ENCODE measurements at places on chromosomes 7 and 10.
A peak's percentile ranks its signal among the peaks of the same experiment; 100 is the strongest.

GRCh38 chr7:27593226-27593625 is 69.5 kb downstream of the HIBADH start:
- no peak for DNase-seq

DNA sequence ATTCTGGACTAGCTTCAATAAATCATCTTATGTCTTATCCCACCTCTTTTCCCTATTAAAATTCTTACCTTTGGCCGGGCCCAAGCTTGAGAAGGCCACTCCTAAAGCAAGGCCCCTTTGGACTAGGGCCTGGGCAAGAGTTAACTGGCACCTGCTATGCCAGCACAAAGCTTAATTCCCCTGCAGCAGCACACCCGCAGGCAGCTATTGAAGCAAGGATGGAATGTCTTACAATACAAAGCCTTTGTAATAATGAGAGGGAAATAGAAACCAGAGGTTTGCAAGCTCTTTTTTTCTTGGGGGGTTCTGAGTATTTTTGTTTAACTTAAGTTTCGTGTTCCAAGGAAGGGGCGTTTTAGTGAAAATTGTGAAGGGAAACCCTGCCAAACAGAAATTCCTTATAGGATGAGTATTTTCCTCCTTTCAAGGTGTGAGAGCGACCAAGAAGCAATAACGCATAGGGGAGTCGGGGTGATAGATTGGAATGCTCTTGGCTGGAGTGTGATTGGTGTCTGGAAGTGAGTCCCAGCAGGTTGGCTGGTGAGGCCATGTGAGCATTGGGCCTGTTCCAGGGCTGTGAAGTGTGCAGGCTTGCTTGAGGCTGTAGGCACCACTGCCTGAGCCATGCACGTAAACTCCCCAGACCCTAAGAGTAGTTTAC is 148.5 kb downstream of the KIAA1217 start:
- no peak for DNase-seq

- no peak for DNase-seq
These were observed 316.6 kb upstream of the TMEM229A start for GRCh38 chr7:124349443-124349842.

DNA sequence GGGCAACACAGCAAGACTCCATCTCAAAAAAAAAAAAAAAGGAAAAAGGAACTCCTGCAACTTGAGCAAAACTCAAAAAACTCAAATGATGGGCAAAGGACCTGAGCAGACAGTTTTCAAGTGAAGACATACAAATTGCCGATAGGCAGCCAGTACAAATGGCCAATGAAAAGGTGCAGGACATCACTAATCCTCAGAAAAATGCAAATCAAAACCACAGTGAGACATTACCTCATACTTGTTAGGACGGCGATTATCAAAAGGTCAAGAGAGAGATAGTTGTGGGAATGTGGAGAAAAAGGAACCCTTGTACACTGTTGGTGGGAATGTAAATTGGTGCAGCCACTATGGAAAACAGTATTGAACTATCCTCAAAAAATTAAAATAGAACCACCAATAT is 16.8 kb downstream of the SVOPL start:
- DNase-seq, result no peak

DNA sequence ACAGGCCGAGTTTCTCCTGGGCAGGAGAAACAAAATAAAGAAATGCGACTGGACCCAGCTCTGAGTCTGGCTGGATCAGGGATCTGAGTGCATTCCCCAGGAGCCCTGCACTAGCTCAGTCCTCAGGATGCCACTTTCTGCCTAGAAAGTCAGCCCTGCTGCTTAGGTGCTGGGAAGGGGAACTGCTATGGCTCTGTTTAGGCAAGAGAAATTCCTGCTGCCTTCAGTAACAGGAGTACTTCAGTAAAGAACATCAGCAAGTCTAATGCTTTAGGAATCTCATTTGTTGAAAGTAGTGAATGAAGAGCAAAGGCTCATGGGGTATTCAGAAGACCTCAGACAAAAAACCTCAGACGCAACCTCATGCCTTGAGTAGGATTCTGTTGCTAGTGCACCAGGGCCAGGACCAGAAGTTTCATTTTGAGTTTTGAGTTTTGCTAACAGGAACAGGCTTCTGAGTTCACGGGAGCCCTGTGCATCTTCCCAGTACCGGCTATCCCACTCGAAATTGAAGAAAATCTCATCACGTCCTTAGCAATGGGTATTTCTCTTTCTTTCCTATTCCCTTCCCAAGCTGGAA is 170.8 kb upstream of the CDCA7L start:
- DNase-seq, result peak; percentile 23

DNA sequence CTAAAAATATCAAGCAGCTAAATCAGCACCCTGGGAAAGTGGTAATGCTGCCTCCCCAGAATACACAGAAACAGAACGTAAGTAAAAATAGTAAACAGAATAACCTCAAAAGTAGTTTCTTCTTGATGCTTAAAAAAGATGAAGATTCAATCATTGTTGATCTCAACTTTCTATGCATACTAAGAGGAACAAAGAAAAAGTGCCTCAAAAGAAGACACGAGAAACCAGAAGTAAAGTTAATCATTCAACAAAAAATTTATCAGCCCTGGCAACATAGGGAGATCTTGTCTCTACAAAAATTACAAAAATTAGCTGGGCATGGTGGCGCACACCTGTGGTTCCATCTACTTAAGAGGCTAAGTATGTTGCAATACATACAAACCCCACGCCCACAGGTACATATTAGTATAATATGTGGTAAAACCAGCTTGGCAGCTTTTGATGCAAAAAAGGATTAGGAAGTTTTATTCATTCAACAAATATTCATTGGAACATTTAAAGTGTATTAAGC is 153.7 kb downstream of the NRBF2 start:
- no peak for DNase-seq

DNA sequence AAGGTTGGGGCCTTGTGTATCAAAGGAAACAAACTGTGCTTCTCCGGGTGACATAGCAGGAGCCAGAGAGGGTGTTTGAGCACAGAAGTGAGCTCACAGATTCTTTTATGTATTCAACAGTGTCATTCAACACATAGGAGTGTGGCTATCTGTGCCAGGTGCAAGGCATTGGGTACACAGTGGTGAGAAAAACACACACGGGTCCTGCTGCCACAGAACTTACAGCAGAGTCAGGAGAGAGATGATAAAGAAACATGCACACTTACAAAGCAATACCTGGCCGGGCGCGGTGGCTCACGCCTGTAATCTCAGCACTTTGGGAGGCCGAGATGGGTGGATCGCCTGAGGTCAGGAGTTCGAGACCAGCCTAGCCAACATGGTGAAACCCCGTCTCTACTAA is 16.3 kb upstream of the ECHDC3 start:
- no peak for DNase-seq

GRCh38 chr7:80412842-80413241 is 99.0 kb downstream of the GNAT3 start:
- no peak for DNase-seq

GRCh38 chr7:148941598-148942275 is 57.6 kb upstream of the EZH2 start:
- DNase-seq, result peak; percentile 54

DNA sequence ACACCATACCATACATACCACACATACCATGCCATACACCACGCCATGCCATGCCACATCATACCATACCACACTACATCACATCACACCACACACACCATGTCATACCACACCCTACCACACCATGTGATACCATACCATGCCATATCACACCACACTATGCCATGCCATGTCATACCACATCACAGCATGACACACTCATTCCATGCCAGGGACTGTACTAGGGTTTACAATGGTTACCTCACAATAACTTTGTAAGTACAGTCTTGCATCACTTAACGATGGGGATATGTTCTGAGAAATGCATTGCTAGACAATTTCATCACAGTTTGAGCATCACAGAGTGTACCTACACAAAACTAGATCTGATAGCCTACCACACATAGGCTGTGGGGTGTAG is 14.5 kb downstream of the PYROXD2 start:
- no peak for DNase-seq

- DNase-seq, result no peak
These were observed 148.7 kb upstream of the ITGB1 start for GRCh38 chr10:33106767-33107166.

Data from EH (cell line).